ENCODE measurements at places on chromosomes 16 and 17.

GRCh38 chr16:80824623-80825364 lies 20.4 kb upstream of the CDYL2 start:
- DNase-seq: no peak

DNA sequence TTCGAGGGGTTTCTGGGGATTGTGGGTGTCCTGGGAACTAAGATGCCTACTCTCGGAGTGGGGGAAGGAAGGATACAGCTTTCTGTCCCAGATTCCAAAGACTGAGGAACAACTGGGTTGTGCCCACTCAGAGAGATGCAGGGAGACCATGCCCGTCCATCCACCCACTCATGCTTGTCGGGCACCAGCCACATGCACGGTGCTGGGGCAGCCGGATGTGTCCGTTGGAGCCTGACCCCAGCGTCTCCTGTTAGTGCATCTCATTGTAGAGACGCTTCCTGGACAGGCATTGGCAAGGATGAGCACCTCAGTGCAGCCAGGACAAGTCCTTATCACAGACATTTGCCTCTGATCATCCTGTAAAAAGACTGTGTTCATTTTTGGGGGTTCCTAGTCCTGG lies 58.1 kb downstream of the METRNL start:
- DNase-seq: no peak

GRCh38 chr17:38861399-38861843 lies 7.9 kb upstream of the RPL23 start:
- DNase-seq: no peak

DNA sequence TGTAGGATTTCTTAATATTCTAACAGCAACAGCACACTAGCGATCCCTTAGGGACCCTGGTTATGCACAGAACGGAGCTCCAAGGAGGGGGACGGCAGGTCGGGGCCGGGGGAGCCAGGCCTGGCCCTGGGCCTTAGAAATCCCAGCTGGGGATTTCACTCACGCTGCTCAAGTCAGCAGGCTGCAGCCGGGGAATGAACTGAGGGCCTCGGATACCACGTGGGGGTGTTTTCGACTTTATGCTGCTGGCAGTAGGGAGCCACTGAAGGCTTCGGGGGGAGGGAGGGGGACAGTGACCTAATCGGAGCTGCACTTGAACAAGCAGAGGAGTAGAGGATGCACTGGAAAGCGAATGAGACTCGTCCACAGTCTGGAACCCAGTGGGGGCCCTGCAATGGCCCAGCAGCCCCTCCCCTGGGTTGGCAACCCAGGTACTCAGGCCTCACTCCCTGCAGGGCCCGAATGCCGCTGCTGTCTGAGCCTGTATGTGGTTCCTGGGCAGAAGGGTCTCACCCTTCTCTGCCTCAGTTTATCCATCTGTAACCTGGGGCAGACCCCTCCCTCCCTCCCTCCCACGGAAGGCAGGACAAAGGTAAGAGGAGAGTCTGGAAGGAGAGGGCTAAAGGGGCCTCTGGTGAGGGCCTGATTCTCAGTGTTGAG lies 53.7 kb downstream of the RPH3AL start:
- no peak for DNase-seq

DNA sequence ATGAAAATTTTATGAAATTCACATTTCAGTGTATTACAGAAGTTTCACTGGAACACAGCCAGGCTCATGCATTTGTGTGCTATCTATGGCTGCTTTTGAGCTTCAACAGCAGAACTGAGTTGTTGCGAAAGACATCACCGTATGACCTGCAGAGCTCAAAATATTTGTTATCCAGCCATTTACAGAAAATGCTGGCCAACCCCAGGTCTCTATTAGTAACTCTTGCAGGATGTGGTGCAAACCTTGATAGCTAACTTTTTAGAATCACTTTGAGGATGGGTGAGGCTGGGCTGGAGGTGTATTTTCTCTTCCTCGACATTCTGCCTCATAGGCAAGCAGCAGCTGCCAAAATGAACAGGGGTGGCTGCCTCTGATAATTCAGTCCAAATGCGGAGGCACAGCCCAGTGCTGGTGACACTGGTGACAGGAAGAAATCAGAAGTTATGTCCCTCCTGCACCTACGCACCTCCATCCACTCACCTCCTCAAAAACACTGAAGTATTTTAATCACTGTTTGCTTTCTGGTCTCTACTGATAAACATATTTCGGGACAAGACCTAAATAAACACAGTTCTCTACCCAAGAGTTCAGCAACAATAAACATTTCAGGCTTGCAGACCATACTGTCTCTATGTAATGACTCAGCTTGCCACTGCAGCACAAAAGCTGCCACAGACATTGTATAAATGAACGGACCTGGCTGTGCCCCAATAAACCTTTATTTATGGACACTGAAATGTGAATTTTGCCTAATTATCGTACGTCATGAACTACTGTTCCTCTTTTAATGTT lies 28.5 kb downstream of the ARHGAP17 start:
- no peak for DNase-seq

DNA sequence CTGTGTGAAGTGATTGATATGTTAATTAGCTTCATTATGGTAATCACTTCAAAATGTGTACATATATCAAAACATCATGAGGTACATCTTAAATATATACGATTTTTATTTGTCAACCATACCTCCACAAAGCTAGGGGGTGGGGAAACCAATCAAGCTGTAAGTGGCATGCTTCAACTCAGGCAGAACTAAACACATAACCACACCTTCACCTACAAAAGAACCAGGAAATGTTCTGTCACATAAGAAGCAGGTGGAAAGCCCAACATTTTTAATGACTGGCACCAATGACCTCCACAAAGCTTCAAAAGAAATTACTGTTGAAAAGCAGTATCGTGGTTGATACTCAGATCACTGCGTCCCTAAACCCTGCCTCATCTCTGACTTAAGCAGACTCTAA lies 867.7 kb upstream of the EEF2KMT start:
- no peak for DNase-seq

DNA sequence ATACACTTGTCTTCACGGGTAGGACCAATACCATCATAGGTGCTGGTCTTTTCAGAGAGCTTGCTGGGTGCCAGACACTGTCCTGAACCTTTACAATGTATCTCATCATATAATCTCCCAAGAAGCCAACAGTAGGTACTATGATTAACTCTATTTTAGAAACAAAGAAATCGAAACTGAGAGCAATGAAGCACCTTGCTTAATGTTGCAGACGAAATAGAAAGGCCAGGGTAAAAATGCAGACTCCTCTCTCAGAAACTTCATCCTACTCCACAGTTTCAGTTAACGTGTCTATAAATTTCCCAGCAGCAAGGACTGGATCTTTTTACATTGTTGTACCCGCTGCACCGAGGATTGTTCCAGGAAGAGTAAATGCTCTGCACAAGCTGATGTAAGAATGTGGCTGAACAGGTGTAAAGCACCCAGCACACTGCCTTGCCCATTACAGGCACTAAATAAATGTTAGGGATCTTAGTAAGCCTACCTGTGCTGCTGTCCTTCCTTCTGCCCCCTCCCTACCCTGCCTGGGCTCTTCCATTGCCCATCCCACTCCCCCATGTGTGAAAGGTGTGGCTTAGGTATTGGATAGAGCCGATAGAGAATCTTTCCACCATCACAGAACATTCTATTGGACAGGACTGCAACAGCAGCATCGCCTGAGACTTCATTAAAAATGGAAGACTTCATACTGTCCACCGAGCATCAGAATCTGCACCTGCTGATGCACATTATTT lies 476.7 kb downstream of the SOX9 start:
- DNase-seq: no peak

DNA sequence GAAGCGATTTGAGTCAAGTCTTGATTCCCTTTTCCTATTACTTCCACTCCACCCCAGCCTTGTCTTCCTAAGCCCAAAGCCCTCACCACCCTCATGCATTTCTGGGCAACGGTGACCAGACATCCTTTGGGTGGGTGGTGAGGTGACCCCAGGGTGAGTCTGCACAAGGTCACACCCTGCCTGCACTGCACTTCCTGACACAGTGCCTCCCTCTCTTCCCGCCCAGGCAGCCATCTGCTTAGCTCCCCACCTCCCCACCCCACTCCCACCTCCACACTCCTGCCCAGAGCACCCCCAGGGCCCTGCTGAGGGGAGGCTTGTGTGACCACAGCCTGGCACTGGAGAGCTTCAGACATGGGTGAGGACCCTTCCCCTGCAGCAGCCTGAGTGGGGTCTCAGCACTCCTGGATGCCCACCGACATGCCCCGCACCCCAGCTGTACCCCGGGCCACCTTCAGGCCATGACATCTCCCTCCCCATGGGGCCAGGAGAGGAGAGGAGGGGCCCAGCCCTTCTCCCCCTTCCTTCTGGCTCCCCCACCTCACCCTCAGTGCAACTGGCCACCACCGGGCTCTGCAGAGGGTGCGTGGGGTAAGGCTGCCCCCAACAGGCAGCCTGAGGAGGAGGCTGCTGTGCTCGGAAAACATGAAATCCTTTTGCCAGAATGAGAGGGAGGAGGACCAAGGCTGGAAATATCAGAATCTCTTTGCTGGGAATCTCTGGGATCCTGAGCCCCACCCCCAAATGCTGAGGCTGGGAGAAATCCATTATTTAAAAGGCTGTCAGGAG lies 68.6 kb downstream of the CCT6B start:
- no peak for DNase-seq

GRCh38 chr16:14135704-14136103 lies 64.6 kb downstream of the MRTFB start:
- DNase-seq: no peak

DNA sequence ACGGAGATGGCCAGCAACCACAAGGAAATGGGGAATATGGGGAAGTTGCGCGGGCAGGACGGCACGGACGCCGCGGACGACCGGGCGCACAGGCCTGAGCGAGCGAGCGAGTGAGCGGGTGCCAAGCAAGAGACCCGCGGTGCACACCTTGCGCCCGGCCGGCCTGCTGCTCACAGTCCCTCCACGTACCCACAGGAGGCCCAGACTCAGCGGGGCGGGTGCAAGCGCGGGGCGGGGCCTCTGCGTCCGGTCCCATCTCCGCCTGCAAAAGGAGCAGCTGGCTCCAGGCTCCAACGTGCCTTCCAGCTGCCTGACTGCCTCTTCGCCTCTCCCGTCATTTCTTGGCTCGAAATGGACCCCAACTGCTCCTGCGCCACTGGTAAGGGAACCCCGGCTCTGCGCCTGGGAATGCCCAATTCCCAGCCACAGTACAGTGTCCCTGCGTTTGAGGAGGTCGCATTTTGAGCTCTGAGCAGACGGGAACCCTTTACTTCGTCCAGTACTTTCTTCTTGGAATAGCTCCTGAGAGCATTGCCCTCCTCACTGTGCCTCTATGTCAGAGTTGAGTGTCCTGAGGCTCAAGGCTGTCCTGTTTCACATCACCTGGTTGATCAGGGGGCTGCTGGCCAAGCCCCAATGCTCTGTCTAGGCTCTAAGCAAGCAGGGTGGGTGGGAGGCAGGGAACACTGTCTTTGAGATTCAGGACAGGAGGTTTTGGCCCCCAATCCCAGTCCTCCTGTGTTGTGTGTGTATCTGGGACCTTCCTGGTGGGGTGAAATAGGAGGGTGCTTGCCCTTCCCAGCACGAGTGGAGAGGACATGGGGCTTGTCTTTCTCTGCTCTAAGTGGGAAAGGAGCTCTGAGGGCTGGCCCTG lies 8.1 kb upstream of the MT1E start:
- no peak for DNase-seq

DNA sequence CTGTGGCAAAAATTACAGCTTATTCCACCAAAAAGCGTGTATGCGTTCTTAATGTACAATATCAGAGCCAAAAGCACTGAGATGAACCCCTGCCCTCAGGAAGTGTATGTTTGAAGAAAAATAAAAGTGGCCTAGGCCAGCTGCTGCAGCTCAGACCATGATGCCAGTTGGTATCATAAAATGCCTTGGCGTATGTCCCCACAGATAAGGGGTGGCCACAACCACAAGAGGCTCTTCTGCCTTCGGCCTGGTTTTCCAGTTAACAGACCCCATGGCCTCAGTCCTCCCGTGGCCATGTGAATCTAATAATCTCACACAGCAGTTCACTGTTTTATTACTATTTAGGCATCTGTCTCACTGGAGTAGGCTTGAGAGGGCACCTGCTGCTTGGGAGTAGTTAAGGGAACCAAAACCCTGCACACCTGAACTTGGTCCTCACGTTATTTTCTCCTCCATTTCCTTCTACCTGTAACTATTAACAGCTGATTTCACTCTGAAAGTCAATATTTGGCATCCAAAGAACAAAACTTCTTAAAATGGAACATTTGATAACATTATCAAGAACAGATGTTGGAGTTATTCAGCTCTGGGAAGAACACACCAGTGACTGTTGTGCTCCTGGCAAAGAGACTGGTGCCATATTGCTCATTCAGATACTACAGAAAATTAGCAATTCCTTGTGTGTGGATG lies 34.8 kb upstream of the ERN1 start:
- DNase-seq: no peak

DNA sequence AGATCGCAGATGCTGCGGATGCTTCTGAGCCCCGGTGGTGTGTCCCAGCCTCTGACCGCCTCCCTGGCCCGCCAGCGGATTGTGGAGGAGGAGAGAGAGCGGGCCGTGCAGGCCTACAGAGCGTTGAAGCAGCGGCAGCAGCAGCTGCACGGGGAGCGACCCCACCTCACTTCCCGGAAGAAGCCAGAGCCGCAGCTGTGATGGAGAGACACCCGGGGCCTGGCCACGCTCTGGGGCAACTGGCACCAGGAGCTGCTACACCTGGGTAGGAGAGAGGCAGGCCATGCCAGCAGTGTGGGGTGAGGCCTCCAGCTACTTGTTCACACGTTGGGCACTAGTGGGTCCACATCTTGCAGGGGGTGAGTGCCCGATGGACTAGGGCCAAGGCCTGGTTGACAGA lies 6.0 kb downstream of the CCDC137 start:
- no peak for DNase-seq

GRCh38 chr17:59423903-59424302 lies 92.4 kb downstream of the YPEL2 start:
- no peak for DNase-seq

DNA sequence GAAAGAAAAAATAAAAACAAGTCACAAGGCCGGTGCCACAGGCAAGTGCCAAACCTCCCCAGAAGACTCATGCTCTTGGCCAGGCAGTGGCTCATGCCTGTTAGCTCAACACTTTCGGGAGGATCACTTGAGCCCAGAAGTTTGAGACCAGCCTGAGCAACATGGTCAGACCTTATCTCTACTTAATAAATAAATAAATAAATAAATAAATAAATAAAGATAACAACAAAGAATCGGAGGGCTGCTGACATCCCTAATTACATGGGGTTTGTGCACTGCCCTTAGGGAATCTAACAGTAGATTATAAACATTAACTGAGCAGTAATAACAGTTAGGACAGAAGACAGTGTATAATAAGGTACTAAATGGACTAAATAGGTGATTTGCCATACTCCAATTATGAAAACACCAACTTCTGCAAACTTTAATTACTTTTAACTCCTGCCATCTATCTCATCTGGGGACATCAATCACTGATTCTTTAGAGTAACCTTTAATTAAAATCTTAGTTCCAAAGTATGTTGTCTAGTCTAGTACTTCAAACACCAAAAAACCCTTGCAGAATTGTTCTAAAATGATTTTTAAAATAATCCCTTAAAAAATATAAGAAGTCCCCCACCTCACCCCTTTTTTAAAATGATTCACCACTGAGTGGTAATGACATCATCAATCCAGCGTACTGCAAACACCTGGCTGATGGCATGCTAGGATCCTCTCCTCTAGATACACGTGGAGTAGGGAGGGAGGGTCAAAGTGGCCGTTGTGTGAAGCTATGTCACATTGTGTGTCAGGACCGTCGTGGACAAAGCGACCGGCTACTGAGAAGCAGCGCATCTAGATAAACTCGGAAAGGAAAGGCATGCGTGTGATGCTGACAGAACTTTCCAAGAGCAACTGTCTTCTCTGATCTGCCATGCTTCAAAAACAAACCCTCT lies 28.5 kb downstream of the CYTH1 start:
- DNase-seq: no peak

All from putamen (tissue), 1 donor.